ENCODE measurements at places on chromosomes 3 and 15.

GRCh38 chr15:90882781-90883525, 1.4 kb upstream of the FES start:
- DNase-seq = peak; percentile 65

- no peak for DNase-seq
Observed at GRCh38 chr3:10437272-10437994, 68.0 kb downstream of the ATP2B2 start.

- DNase-seq = no peak
Observed at GRCh38 chr3:31077021-31077601, 182.7 kb upstream of the GADL1 start.

DNA sequence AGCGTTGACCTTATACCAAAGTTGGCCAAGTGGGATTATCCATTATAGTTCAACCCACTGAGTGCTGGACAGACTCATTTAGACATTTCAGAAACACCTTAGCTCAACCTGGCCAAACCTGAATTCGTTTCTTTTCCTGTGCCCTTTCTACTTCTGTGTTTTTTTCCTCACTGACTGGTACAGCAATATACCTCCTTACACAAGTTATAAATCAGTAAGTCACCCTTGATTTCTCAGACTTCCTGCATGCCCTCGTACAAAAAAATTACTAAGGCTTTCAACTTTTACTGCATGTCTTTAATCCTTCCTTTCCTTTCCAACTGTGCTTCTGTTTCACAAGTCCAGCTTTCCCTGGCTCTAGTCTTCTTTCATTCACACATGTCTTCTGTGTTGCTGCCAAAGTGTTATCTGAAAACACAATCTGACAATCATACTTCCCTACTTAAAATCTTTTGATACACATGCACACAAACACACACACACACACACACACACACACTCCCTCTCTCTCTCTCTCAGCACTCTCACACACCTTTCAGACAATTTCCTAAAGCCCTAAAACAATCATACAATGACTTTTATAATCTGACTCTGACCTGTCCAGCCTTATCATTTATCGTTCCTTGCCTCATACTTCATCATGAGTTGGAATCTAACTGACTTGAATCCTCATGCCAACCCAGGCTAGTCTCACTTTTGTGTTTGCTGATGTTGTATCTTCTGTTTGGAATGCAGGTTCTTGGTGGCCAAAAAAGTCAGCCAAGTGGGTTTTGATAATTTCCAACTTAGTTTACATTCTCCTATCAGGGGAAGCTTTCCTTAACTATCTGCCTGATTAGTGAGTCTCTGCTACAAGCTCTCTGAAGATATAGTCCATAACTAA, 436.4 kb downstream of the NAALADL2 start:
- no peak for DNase-seq

- no peak for DNase-seq
Observed at GRCh38 chr3:171183042-171183441, 156.5 kb upstream of the SLC2A2 start.

GRCh38 chr3:28467414-28467813, 118.8 kb upstream of the AZI2 start:
- DNase-seq = no peak

DNA sequence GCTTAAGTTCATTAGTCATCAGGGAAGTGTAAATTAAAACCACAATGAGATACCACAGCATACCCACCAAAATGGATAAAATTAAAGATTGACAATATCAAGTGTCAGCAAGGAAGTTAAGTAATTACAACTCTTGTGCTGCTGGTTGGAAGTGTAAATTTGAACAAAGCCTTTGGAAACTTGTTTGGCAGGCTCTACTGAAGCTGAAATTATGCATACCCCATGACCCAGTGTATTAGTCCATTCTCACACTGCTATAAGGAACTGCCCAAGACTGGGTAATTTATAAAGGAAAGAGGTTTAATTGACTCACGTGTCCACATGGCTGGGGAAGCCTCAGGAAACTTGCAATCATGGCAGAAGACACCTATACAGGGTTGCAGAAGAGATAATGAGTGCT, 196.1 kb downstream of the PDCD6IP start:
- no peak for DNase-seq

DNA sequence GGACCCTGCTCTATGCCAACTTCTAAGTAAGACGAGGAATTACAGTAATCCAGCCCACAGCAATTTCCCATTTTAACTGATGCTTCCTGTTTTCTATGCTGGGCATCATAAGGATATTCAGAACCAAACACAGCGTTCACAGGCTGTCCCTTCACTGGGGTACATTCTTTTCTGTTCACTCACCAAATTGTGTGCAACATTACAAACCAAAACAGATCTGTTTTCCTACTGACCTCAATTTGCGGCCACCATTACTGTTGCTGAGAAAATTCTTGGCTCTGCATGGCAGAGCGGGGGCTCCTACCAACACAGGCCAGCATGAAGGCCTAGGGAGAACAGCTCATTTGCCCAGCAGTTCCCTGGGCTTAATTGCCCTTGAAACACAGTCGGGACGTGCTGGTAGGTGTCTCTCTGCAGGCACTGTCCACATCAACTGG, 76.5 kb downstream of the MYO1E start:
- DNase-seq = peak; percentile 13

- no peak for DNase-seq
Observed at GRCh38 chr15:67127965-67128364, 62.6 kb downstream of the SMAD3 start.

- peak; percentile 59 for DNase-seq
Observed at GRCh38 chr3:62241279-62241678, 132.1 kb downstream of the FEZF2 start.

- peak; percentile 66 for DNase-seq
Observed at GRCh38 chr3:136819392-136819730, 435 bp downstream of the SLC35G2 start.

DNA sequence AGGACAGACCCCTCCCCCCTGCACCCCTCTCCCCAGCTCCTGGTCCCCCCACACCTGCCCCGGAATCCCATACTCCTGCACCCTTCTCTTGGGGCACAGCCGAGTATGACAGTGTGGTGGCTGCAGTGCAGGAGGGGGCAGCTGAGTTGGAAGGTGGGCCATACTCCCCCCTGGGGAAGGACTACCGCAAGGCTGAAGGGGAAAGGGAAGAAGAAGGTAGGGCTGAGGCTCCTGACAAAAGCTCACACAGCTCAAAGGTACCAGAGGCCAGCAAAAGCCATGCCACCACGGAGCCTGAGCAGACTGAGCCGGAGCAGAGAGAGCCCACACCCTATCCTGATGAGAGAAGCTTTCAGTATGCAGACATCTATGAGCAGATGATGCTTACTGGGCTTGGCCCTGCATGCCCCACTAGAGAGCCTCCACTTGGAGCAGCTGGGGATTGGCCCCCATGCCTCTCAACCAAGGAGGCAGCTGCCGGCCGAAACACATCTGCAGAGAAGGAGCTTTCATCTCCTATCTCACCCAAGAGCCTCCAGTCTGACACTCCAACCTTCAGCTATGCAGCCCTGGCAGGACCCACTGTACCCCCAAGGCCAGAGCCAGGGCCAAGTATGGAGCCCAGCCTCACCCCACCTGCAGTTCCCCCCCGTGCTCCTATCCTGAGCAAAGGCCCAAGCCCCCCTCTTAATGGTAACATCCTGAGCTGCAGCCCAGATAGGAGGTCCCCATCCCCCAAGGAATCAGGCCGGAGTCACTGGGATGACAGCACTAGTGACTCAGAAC, 9.8 kb downstream of the MAP1A start:
- no peak for DNase-seq

- no peak for DNase-seq
Observed at GRCh38 chr15:38197553-38197952, 55.1 kb upstream of the SPRED1 start.

- no peak for DNase-seq
Observed at GRCh38 chr15:70650567-70651302, 112.6 kb downstream of the UACA start.

DNA sequence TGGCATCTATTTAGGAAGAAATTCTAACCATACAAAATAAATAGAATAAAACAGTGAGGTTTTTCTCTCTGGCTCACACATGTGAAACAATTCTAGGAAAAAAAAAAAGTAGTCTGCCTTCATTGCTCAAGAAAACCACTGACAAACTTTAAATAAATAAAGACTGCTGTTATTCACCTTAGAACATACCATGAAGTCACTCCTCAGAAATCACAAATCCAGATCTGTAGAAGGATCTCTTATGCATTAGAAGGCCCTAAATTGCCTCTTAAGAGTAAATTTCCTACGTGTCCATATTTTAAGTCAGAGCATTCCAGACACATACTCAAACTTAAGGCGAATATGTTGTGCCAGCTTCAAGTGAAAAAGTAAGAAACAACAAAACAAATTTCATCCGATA, 217.3 kb downstream of the ZIC4 start:
- no peak for DNase-seq

DNA sequence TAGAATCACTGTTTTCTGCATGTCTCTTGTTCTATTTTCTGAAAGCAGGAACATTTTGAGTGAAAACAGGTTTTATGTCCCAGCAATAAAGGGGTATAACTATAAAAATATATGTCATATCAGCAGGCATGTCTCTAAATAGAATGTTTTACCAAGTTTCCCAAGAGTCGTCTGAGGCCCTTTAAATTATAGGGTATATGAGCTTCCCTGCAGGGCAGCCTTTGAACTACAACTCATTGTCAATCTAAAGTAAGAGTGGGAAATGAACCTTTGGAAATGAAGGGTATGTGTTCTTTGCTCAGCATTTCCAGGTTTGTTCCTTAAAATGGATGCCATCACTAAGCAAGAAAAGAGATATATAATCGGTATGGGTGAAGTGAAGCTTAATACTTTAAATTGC, 138.6 kb downstream of the LSAMP start:
- DNase-seq = no peak

DNA sequence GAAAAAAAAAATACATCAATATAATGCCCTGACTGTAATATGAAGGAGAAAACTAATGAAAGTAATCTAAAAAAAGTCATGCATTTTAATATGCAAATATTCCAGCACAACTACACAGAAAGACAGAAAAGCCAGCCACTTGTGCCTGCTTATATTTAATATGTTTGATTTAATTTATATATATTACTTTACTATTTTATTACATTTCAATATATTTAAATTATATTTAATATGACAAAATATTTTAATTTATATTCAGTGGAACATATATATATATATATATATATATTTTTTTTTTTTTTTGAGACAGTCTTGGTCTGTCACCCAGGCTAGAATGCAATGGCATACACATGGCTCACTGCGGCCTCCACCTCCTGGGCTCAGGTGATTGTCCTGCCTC, 14.1 kb upstream of the SAMD7 start:
- no peak for DNase-seq

- no peak for DNase-seq
Observed at GRCh38 chr3:104933972-104934371, 432.7 kb upstream of the ALCAM start.

GRCh38 chr3:16770792-16771191, 114.0 kb upstream of the PLCL2 start:
- no peak for DNase-seq

GRCh38 chr15:40796041-40796440, 10.8 kb upstream of the ZFYVE19 start:
- peak; percentile 38 for DNase-seq

DNA sequence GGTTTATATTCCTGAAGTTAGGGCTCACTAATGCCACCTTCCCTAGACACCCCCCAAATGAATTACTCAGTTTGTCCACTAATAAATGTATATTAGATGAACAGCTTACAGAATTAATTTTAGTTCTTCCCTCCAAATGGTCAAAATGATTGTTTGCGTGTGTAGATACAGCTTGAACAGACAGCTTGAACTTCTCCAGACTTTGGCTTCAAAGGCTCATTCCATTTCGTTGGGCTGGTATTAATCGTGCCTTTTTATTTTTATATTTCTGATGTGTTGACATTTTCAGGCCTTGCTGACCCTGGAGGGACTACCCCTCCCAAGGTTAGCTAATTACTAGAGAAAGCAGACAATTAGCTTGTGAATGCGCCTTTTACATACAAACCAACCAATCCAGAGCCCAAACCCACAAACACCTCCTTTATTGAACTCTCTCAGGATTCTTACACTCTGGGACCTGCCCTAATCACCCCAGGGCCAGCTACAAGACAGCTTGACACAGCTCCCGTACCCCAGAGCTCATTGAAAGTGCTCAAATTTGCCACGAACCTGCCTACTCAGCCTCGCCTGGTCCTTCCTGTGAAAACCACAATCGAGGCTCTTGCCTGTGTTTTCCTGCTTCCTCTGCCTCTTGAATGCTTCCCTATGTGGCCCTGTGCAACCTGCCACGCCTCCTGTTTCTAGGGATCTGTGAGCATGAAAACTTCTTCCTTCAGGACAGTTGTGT, 40.3 kb downstream of the RPL22L1 start:
- DNase-seq = no peak

GRCh38 chr3:59935025-59935424, 885.2 kb upstream of the CFAP20DC start:
- no peak for DNase-seq

GRCh38 chr3:70729845-70730244, 417.4 kb upstream of the MDFIC2 start:
- DNase-seq = no peak

DNA sequence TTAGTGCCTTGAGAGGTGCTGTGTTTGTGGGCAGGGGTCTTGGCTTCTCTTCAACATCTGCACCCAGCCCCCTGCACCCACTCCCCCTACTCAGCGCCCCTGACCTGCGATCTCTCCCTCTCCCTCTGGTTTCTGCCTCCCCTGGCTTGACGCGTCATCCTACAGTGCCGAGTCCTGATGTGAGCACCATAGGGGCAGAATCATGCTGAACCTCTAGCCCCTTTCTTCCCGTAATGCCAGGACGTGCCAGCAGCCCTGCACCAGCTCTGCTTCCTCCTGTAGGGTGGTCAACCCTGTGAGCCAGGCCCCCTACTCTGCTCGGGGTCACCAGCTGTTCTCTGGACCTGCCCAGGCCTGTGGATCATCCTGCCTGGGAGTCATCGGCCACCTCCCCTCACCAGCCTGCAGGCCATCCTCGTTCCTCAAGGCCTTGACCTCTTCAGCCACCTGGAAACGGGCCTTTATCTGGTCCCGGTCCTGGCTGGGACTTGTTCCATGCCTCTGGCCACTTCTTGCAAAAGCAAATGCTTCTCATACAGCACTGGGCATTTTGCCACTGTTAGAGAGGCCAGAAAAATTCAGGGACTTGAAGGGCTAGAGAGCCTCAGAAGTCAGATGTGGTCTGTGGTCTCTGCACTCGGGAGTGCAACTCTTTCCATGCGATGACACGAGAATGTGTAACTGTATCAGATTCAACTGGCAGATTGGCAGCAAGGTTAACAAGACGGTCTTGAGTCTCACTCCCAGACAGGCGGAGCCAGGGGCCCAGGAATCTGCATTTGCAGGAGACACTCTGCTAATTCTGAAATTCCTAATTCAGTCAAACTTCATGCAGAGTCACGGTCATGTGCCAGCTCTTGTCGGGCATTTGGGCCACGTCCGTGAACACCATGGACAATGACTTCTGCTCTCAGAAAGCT, 16.7 kb upstream of the KLF15 start:
- no peak for DNase-seq

DNA sequence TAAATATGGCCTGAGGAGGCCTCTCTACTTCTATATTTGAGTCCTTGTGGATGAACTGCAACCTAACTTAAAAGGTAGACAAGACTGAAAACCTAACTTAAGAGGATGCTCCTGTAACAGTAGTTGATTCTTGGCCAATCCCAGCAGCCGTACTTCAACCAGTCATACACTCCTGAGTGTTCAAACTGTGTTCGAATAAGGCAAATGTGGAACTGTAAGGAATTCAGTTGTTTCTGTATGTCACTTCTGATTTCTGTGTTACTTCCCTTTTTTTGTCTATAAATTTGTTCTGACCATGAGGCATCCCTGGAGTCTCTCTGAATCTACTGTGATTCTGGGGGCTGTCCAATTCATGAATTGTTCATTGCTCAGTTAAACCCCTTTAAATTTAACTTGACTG, 20.5 kb downstream of the GALK2 start:
- DNase-seq = no peak
